ENCODE measurements at places on chromosomes 7 and 10. TPM values are rescaled to one million over a fixed set of nuclear protein-coding genes. Genes with fewer than 3 reads are reported as not detected.

GRCh38 chr7:88546808-88547207 lies 212.7 kb upstream of the ZNF804B start:
- peak; percentile 49 for DNase-seq
- H3K27ac ChIP-seq = no peak overlapping the region
- H3K36me3 ChIP-seq = no peaks in the 10 kb centered on the region
- peaks cover 5% of the 10 kb centered on the region for H3K27me3 ChIP-seq

SNCG gene
- 0.72 TPM for total RNA-seq

DNA sequence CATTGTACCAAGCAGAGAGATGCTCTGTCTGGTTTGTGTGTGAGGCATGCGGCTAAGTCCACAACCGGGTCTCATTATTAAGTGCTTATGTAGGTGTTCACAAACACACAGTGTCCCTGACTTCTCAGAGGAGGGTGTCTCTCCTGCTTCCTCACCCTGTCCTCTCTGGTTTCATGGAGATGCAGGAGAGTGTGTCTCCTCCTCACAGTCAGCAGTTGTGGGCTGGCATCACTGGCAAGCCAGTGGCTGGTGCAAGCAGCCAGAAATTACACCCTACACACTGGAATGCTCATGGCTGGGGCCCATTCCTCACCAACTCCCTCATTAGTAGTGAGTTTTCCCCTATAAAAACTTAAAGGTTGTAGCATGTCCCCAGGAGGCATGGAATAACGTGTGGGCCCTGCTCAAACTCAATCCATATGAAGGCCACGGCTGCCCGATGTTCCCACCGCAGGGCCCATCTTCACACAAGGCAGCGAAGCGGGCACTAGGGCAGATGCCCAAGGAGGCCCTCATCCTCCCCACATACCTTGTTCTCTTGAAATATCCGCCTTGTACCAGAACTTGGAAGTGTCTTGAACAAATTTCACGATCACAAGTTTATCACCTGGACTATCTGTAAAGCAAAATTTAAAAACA lies 280.1 kb downstream of the TNS3 start:
- no peak overlapping the region for H3K27ac ChIP-seq
- no peaks in the 10 kb centered on the region for H3K27me3 ChIP-seq
- no peak overlapping the region for H3K4me3 ChIP-seq

GRCh38 chr10:97123765-97124164 lies 62.0 kb downstream of the SLIT1 start:
- peaks cover 1% of the 10 kb centered on the region for H3K27me3 ChIP-seq
- H3K4me3 ChIP-seq = no peak overlapping the region
- H3K4me1 ChIP-seq = no peaks in the 10 kb centered on the region
- DNase-seq = no peak
- H3K27ac ChIP-seq = no peak overlapping the region
- no peaks in the 10 kb centered on the region for H3K36me3 ChIP-seq

DNA sequence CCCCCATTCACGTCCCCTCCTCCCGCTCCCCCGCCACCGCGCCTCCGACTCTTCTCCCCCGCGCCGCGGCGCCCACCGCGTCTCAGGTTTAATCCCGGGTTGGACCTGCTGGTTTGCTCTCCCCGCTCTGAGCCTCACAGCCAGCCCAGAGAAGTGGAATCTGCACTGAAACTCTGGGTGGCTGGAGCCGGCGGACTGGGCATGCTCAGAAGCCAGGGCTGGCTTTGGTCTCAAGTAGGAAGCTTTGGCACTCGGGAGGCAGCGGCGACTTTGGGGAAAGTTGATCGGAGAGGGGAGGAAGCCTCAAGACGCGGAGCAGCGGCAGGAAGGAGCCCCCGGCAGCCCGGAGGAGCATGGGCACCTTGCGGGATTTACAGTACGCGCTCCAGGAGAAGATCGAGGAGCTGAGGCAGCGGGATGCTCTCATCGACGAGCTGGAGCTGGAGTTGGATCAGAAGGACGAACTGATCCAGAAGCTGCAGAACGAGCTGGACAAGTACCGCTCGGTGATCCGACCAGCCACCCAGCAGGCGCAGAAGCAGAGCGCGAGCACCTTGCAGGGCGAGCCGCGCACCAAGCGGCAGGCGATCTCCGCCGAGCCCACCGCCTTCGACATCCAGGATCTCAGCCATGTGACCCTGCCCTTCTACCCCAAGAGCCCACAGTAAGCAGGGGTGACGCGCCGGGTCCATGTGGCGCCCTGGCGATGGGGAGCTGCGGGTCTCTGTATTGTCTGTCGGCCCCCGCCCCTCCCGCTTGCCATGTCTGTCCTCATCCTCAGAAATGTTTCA lies at the start of gene PRKG1:
Gene PRKG1 (plus strand): TSS at position 250 of the 791 bp plus-strand sequence.
- peak within 1 kb of the TSS; percentile 73 for H3K4me3 ChIP-seq
- no peaks in the 10 kb centered on the region for H3K36me3 ChIP-seq
- peaks cover 37% of the 10 kb centered on the region for H3K27me3 ChIP-seq
- peaks cover 15% of the 10 kb centered on the region for H3K4me1 ChIP-seq
- H3K27ac ChIP-seq = no peak within 1 kb of the TSS

- no peaks in the 10 kb centered on the region for H3K4me1 ChIP-seq
- H3K4me3 ChIP-seq = no peak overlapping the region
- DNase-seq = no peak
- H3K27ac ChIP-seq = no peak overlapping the region
- H3K27me3 ChIP-seq = no peaks in the 10 kb centered on the region
Observed at GRCh38 chr7:19213746-19214145, 68.5 kb upstream of the FERD3L start.

CHCHD2 gene
- total RNA-seq = 793 TPM

- peaks cover 12% of the 10 kb centered on the region for H3K27me3 ChIP-seq
- no peak for DNase-seq
- no peaks in the 10 kb centered on the region for H3K36me3 ChIP-seq
- no peak overlapping the region for H3K27ac ChIP-seq
- H3K4me1 ChIP-seq = no peaks in the 10 kb centered on the region
Observed at GRCh38 chr7:117737926-117738325, 135.3 kb downstream of the CTTNBP2 start.

- H3K4me1 ChIP-seq = no peaks in the 10 kb centered on the region
- DNase-seq = no peak
- no peak overlapping the region for H3K4me3 ChIP-seq
- H3K36me3 ChIP-seq = no peaks in the 10 kb centered on the region
Observed at GRCh38 chr7:17660116-17660515, 280.2 kb downstream of the SNX13 start.

OIT3 gene
- not detected for total RNA-seq

- H3K4me1 ChIP-seq = peaks cover 55% of the 10 kb centered on the region
- H3K4me3 ChIP-seq = peak overlapping the region; percentile 74
- no peaks in the 10 kb centered on the region for H3K27me3 ChIP-seq
- H3K27ac ChIP-seq = peak overlapping the region; percentile 99
Observed at GRCh38 chr10:110353244-110354119, 48.8 kb upstream of the SMNDC1 start.

DNA sequence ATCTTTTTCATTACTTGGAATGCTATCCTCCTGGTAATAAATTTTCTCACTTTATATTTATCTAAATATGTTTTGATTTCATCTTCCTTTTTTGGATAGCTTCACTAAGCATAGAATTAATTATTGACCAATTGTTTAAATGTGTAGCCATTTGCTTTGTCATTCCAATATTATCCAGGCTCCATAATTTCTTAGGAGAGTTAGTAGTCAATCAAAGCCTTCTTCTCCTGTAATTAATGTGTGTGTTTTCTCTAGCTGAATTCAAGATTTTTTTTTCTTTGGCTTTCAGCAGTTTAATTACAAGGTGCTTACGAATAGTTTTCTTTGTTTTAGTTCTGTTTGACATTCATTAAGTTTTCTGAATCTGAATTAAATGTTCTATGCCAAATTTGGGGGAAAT lies 545.9 kb upstream of the CELF2 start:
- H3K4me3 ChIP-seq = no peak overlapping the region
- H3K27me3 ChIP-seq = peaks cover 18% of the 10 kb centered on the region
- no peak for DNase-seq
- H3K27ac ChIP-seq = no peak overlapping the region

TWIST1 gene
- total RNA-seq = not detected

PNLIPRP1 gene
- not detected for total RNA-seq

GRCh38 chr7:18667466-18667865 lies 171.9 kb downstream of the HDAC9 start:
- no peak for DNase-seq
- H3K4me3 ChIP-seq = no peak overlapping the region
- no peaks in the 10 kb centered on the region for H3K36me3 ChIP-seq
- H3K27ac ChIP-seq = no peak overlapping the region

C7orf33 gene
- total RNA-seq = not detected

- peaks cover 15% of the 10 kb centered on the region for H3K36me3 ChIP-seq
- H3K4me1 ChIP-seq = peaks cover 26% of the 10 kb centered on the region
- no peak overlapping the region for H3K4me3 ChIP-seq
- H3K27ac ChIP-seq = no peak overlapping the region
Observed at GRCh38 chr10:118034791-118035261, 11.9 kb downstream of the RAB11FIP2 start.

DNA sequence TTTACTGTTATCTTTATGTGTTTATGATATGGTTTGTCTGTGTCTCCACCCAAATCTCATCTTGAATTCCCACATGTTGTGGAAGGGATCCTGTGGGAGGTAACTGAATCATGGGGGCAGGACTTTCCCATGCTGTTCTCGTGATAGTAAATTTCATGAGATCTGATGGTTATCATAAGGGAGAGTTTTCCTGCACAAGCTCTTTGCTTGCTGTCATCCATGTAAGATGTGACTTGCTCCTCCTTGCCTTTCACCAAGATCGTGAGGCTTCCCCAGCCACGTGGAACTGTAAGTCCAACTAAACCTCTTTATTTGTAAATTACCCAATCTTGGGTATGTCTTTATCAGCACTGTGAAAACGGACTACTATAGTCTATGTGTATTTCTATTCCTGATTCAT lies 539.0 kb downstream of the ARL4A start:
- no peaks in the 10 kb centered on the region for H3K4me1 ChIP-seq
- peaks cover 8% of the 10 kb centered on the region for H3K27me3 ChIP-seq
- no peaks in the 10 kb centered on the region for H3K36me3 ChIP-seq
- DNase-seq = no peak

ZC3HAV1 gene
- total RNA-seq = 134 TPM

GRCh38 chr7:105050493-105050892 lies 36.5 kb downstream of the KMT2E start:
- DNase-seq = no peak
- H3K27me3 ChIP-seq = no peaks in the 10 kb centered on the region
- H3K4me1 ChIP-seq = peaks cover 51% of the 10 kb centered on the region
- peaks cover 41% of the 10 kb centered on the region for H3K36me3 ChIP-seq
- H3K27ac ChIP-seq = no peak overlapping the region

DNA sequence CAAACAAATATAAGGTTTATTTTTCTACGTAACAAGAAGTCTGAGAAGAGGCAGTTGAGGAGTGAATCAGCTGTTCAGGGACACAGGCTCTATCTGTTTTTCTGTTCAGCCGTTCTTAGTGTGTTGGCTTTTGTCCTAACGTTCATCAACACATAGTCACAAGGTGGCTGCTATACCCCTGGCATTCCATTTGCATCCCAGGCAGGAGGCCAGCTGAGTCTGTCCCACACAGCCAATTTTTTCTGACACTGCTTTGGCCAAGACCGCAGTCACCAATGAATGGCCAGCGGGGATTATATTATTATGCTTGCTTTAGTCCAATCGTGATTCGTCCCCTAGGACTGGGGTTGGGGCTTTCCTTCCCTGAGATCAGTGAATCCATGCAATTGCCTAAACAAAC lies 143.4 kb upstream of the CHST15 start:
- no peaks in the 10 kb centered on the region for H3K4me1 ChIP-seq
- no peaks in the 10 kb centered on the region for H3K36me3 ChIP-seq
- no peak overlapping the region for H3K4me3 ChIP-seq
- H3K27me3 ChIP-seq = no peaks in the 10 kb centered on the region
- no peak overlapping the region for H3K27ac ChIP-seq

LBX1 gene
- total RNA-seq = not detected

DNA sequence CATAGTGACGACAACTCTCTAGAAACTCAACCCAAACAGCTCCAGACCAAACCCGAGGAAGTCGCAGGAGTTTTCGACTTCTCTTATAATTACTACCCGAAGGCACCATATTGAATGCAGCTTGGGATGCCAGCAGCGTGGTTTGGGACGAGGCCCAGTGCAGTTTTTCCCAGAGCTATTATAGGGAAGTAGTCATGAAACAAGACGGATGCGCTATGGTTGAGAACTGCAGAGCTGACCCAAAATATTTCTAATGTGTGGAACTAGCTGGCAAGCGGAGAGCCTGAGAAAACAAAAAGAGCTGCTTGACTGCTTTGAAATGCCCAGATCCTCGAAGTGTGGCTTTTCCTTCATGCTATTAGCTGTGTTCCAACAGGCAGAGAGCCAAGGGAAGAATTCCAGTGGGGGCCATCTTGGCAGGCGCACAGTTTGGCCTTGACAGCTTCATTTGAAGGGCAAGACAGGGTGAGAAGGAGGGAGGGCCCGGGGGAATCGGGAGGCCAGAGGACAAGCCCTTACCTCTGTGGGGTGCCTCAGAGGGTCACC lies 122.7 kb downstream of the CUL2 start:
- no peaks in the 10 kb centered on the region for H3K36me3 ChIP-seq
- H3K4me3 ChIP-seq = no peak overlapping the region
- H3K27me3 ChIP-seq = no peaks in the 10 kb centered on the region
- no peak for DNase-seq

DNA sequence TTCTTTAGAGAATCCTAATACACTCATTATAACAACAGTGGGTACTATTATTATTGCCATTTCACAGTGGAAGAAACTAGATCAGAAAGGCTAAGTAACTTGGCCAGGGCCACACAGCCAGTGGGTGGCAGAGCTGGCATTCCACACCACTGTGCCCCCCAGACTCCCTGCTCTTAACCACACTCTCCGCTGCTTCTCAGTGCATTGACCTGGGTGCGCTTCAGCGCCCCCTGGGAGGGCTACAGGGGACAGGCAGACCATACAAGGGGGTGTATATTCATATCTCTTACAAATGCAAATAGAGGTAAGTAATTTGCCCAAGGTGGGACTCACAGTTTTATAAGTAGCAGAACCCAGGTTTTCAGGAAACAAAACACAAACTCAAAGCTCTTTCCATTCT lies 77.0 kb upstream of the NMT2 start:
- no peaks in the 10 kb centered on the region for H3K4me1 ChIP-seq
- H3K27ac ChIP-seq = no peak overlapping the region
- peak; percentile 21 for DNase-seq
- no peak overlapping the region for H3K4me3 ChIP-seq
- H3K36me3 ChIP-seq = peaks cover 3% of the 10 kb centered on the region

DNA sequence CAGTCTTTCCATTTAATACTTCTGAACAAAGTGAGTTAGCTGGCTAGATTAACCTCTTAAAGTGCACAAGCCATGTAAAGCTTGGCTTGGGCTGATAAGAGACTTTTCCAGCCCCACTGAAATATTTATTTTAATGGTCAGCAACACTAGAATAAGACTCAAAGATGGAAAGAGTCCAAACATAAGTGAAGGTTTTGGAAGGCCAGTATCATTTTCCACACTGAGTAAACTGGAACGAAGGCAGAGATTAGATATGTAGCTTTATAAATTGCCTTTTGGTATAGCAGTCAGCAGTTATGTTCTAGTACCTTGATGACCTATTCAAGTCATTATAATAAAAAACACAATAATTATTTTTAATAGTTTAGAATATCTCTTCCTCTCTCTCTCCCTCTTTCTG lies 102.2 kb downstream of the HDAC9 start:
- H3K27ac ChIP-seq = no peak overlapping the region
- H3K27me3 ChIP-seq = no peaks in the 10 kb centered on the region
- H3K4me3 ChIP-seq = no peak overlapping the region
- no peak for DNase-seq

GRCh38 chr10:33252794-33253203 lies 81.7 kb downstream of the NRP1 start:
- H3K4me1 ChIP-seq = peaks cover 52% of the 10 kb centered on the region
- no peaks in the 10 kb centered on the region for H3K36me3 ChIP-seq
- peaks cover 23% of the 10 kb centered on the region for H3K27me3 ChIP-seq
- no peak for DNase-seq
- H3K4me3 ChIP-seq = no peak overlapping the region

ARHGAP21 gene
- 14.6 TPM for total RNA-seq

- H3K36me3 ChIP-seq = no peaks in the 10 kb centered on the region
- no peak overlapping the region for H3K4me3 ChIP-seq
- H3K27me3 ChIP-seq = no peaks in the 10 kb centered on the region
- H3K4me1 ChIP-seq = peaks cover 2% of the 10 kb centered on the region
- no peak for DNase-seq
Observed at GRCh38 chr10:70515035-70515667, 36.6 kb downstream of the PALD1 start.

SLC16A12 gene
- not detected for total RNA-seq

All from activated naive CD4-positive, alpha-beta T cell treated with anti-CD3 and anti-CD28 coated beads for 36 hours (primary cell).